ENCODE measurements at places on chromosomes 13 and 19. TPM values are rescaled to one million over a fixed set of nuclear protein-coding genes. Genes with fewer than 3 reads are reported as not detected.

PODNL1 gene
- 0.16 TPM for total RNA-seq

ARL11 gene
- not detected for total RNA-seq

SELENOV gene
- total RNA-seq: not detected

PGLYRP1 gene
- total RNA-seq: not detected

DACT3 gene
- total RNA-seq: 0.27 TPM
